ENCODE measurements at places on chromosomes 3 and 15.

DNA sequence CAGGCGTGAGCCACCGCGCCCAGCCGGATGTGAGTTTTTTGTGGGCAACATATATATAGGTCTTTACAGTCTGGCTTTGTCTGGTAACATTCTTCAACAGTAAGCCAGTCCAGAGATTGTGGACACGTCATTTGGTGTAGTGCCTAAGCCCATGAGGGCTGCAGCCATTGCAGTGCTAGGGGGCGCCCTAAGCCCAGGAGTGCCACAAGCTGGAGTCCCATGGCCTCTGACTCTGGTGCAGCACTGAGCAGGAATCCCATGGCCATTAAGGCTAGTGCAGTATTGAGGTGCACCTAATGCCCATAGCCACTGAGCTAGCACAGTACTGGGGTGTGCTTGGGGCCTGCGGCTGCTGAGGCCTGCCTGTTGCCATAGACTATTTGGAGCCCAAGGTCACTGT is 136.4 kb upstream of the NDN start:
- DNase-seq = no peak

- DNase-seq = no peak
Observed at GRCh38 chr15:51270706-51271105, 67.7 kb downstream of the CYP19A1 start.

- DNase-seq = no peak
Observed at GRCh38 chr3:129424185-129424841, 4.1 kb downstream of the EFCAB12 start.

- no peak for DNase-seq
Observed at GRCh38 chr3:104879919-104880318, 486.8 kb upstream of the ALCAM start.

DNA sequence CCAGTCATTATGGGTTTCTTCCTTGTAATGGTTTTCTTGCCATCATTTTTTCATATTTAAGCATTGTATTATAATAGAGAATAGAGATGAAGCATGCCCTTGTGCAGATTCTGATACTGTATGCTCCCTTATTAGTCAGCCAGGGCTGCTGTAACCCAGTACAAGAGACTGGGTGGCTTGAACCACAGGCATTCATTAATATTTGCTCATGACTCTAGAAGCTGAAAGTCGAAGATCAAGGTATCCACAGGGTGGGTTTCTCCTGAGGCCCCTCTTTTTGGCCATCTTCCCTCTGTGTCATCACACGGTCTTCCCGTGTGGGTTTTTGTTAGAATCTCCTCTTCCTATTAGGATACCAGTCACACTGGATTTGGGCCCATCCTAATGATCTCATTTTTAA is 74.5 kb downstream of the FOXP1 start:
- DNase-seq = no peak

GRCh38 chr3:150519026-150519425 is 27.3 kb downstream of the SERP1 start:
- DNase-seq = no peak

GRCh38 chr15:79442911-79443310 is 10.8 kb downstream of the MINAR1 start:
- DNase-seq = no peak

- no peak for DNase-seq
Observed at GRCh38 chr15:59885832-59886231, 118.3 kb upstream of the FOXB1 start.

- no peak for DNase-seq
Observed at GRCh38 chr3:53792866-53793265, 53.4 kb downstream of the CHDH start.

DNA sequence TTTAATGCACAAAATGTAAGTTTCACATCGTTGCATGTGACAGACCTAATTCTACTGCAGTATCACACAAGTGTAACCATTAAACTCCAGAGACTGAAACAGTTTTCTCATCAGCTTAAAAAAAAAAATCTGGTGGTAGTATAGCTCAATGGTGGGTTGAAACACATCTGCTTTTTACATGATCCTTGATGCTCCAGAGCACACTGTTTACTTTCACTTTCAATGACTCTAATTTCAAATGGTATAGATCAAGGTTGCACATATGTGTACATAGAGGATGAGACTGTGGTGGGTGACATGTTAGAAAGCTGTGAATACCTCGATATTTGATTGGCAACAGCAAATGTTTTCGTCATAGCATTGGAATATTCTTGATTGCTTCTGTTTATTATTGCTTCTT is 22.4 kb downstream of the MCTP2 start:
- no peak for DNase-seq

Data from activated T-helper 1 cell treated with anti-CD3 and anti-CD28 coated beads, Interleukin-2, amount 50 U/mL, for 16 hours (primary cell).